ENCODE measurements at places on chromosomes 6 and 20.

DNA sequence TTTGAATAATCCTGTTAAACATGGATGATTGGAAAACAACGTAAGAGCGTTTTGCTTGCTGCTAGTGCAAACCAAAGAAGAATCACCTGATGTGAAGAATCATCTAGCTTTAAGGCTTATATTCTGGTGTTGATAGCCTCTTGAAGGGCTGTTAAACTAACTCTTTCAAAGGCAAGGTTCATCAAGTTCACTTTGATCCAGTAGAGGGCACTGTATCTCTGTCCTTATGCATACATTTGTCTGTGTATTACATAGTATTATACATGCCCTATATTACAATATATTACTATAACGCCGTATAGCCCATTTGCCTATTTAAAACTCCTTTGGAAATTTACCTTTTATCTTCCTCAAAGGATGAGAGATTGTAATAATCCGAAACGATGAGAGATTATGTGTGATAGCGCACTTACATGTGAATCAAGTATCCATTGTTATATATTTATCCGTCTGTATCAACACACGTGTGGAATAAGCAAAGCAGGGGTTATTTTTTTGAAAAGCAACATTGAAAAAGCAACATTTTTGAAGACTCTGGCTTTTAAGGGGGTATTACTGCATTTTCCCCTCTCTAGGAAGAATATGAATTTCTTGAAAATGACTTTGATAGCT, 50.8 kb upstream of the NRN1 start:
- no peak for DNase-seq

DNA sequence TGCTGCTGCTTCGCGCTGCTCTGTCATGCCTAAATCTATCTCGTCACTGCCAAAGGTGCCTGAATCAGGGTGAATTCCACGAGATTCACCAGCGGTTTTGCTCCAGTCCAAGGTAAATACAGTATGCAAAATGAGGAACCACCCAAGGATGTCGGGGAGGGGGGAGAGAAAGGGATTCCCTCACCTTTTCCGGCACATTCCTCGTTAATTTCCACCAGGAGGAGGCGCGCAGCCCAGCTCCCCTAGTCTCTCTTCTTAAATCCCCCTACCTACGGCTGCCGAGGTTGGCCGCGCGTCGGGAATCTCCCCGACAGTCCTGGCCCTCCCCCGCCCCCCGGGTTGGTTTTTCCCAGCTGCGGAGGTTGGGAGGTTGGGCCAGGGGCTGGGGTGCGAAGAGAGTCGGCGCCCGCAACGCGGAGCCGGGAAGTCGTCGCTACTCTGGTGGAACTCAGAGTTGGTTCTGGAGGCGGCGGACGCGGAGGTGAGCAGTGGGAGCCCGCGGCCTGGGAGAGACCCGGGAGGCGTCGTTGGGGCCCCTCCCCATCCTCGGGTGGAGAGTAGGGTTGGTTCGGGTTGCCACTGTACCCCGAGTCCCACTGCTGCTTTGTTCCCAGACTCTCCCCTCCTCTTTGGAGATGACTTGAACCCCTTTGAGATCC, at the start of gene TPBG:
TSS of gene TPBG (plus strand) at position 390 of the 659 bp plus-strand sequence. CDS start 1,145 bp downstream, outside the sequence.
- no peak for DNase-seq

GRCh38 chr6:74715355-74716085, 490.3 kb downstream of the COL12A1 start:
- no peak for DNase-seq

- no peak for DNase-seq
Observed at GRCh38 chr20:45288376-45288775, 18.3 kb upstream of the RBPJL start.

- no peak for DNase-seq
Observed at GRCh38 chr20:58017970-58018530, 210.4 kb downstream of the ANKRD60 start.

- DNase-seq: no peak
Observed at GRCh38 chr6:109292983-109293586, 89.2 kb downstream of the CD164 start.

GRCh38 chr6:121934451-121934850, 465.0 kb upstream of the HSF2 start:
- DNase-seq: no peak

Data from substantia nigra (tissue), 51 donors.